ENCODE measurements at places on chromosomes 4 and X.

DNA sequence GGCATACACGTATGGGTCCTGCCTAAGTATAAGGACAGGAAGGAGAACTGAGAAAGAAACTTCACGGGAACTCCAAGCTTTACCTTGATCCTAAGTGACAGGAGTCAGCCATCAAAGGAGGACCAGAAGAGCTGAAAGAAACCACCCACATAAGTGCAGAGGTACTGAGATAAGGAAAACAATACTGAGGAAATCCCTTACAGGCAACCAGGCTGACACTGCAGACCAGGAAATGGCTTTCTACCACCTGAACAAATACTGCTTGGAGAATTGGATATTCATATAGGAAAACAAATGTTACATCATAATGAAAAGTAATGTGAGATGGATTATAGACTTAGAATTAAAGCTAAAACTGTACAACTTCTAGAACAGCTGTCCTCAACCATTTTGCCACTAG lies 127.0 kb downstream of the IL15 start:
- DNase-seq = no peak
- H3K4me1 ChIP-seq = no peaks in the 10 kb centered on the region
- no peak overlapping the region for H3K4me3 ChIP-seq
- no peak overlapping the region for H3K27ac ChIP-seq
- H3K36me3 ChIP-seq = no peaks in the 10 kb centered on the region

- no peaks in the 10 kb centered on the region for H3K27me3 ChIP-seq
- H3K27ac ChIP-seq = no peak overlapping the region
- no peaks in the 10 kb centered on the region for H3K4me1 ChIP-seq
- no peaks in the 10 kb centered on the region for H3K36me3 ChIP-seq
Measured at GRCh38 chr4:8123389-8123788, 35.2 kb downstream of the ABLIM2 start.

GRCh38 chr4:158068068-158068467 lies 104.8 kb downstream of the GASK1B start:
- no peak overlapping the region for H3K4me3 ChIP-seq
- H3K27ac ChIP-seq = no peak overlapping the region
- no peaks in the 10 kb centered on the region for H3K27me3 ChIP-seq
- no peak for DNase-seq
- no peaks in the 10 kb centered on the region for H3K4me1 ChIP-seq
- H3K36me3 ChIP-seq = no peaks in the 10 kb centered on the region

DNA sequence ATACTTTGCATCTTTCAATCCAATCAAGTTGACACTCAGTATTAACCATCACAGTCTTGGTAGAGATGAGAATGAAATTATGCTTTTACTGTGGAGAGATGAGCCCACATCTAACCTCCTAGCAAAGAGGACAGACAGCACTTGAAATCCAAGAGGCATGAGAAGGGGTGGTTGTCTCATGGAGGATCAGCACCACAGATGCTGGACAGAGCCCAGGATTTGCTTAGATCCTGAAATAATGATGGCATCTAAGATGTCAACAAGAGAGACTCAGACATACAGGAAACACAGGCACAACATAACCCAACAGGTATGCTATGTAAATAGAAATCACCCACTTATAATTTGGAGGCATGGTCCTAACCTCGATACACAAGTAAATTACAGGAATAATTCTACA lies 74.3 kb upstream of the VCX2 start:
- no peaks in the 10 kb centered on the region for H3K27me3 ChIP-seq
- no peaks in the 10 kb centered on the region for H3K4me1 ChIP-seq

- peaks cover 2% of the 10 kb centered on the region for H3K4me1 ChIP-seq
- H3K4me3 ChIP-seq = peak overlapping the region; percentile 92
- H3K36me3 ChIP-seq = no peaks in the 10 kb centered on the region
- DNase-seq = no peak
- no peaks in the 10 kb centered on the region for H3K27me3 ChIP-seq
Measured at GRCh38 chrX:123964156-123964834, 2.8 kb downstream of the STAG2 start.

- H3K36me3 ChIP-seq = no peaks in the 10 kb centered on the region
- H3K27ac ChIP-seq = peak overlapping the region; percentile 47
- H3K4me3 ChIP-seq = no peak overlapping the region
- H3K27me3 ChIP-seq = peaks cover 2% of the 10 kb centered on the region
- H3K4me1 ChIP-seq = peaks cover 25% of the 10 kb centered on the region
Measured at GRCh38 chrX:13077168-13077567, 32.7 kb upstream of the FAM9C start.

GRCh38 chrX:50920132-50920531 lies 9.6 kb downstream of the BMP15 start:
- peaks cover 3% of the 10 kb centered on the region for H3K27me3 ChIP-seq
- H3K27ac ChIP-seq = no peak overlapping the region
- H3K4me3 ChIP-seq = no peak overlapping the region

DNA sequence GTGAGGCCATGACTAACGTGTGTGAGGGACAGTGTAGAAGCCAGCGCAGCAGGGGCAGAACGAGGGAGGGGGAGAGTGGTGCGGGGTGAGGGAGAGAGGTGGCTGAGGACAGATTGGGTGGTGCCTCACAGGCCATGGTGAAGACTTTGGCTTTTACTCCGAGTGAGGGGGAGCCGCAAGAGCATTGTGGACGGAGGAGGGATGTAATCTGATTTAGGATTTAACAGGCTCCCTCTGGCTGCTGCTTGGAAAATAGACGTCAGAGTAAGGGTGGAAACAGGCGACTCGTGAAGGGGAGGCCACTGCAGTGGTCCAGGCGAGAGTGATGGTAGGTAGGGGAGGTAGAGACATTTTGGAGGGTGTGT lies 13.0 kb downstream of the PPP1R3F start:
- no peak overlapping the region for H3K27ac ChIP-seq
- no peaks in the 10 kb centered on the region for H3K36me3 ChIP-seq
- no peak for DNase-seq
- H3K4me3 ChIP-seq = no peak overlapping the region
- peaks cover 4% of the 10 kb centered on the region for H3K4me1 ChIP-seq

DNA sequence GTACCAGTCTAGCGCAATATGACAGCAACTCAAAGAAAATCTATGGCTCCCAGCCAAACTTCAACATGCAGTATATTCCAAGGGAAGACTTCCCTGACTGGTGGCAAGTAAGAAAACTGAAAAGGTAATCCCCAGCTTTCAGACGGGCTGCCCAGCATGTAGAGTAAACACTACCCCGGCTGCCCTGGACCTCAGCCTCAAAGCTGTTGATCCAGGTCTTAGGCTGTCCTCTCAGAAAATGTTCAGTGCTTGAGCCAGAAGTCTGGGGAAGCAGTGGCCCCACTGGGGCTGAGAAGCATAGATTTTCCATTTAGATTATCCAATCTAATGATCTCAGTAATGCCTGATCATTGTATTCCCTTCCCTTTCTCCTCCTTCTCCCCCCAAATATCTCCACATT lies 21.9 kb downstream of the BMX start:
- H3K4me1 ChIP-seq = no peaks in the 10 kb centered on the region
- H3K4me3 ChIP-seq = no peak overlapping the region
- H3K36me3 ChIP-seq = no peaks in the 10 kb centered on the region

- no peaks in the 10 kb centered on the region for H3K36me3 ChIP-seq
- no peaks in the 10 kb centered on the region for H3K27me3 ChIP-seq
- H3K4me1 ChIP-seq = no peaks in the 10 kb centered on the region
- no peak for DNase-seq
- no peak overlapping the region for H3K4me3 ChIP-seq
Measured at GRCh38 chrX:128975745-128976144, 547.5 kb downstream of the SMARCA1 start.

DNA sequence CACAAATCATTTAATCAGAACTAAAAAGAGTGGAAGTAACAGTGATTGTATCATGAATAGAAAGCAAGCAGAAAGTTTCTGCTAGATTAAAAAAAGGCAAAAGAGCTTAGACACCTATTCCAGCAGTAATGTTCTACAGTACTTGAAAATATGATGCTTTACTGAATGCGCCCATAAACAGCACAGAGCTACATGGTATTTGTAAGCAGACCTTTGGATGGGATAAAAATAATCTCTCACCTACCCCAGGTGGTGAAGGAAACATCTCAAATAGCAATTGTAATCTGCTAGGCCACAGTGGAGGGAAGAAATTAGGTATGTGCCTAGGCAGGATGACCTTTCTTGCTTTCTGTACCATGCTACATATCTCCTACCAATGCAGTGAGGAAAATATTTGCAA lies 280.9 kb upstream of the PRKX start:
- no peak overlapping the region for H3K27ac ChIP-seq
- no peaks in the 10 kb centered on the region for H3K4me1 ChIP-seq
- H3K27me3 ChIP-seq = no peaks in the 10 kb centered on the region
- no peak overlapping the region for H3K4me3 ChIP-seq
- no peaks in the 10 kb centered on the region for H3K36me3 ChIP-seq
- DNase-seq = no peak

GRCh38 chrX:2516623-2517022 lies 15.8 kb upstream of the DHRSX start:
- no peak for DNase-seq
- H3K4me3 ChIP-seq = no peak overlapping the region
- no peaks in the 10 kb centered on the region for H3K36me3 ChIP-seq
- H3K27me3 ChIP-seq = no peaks in the 10 kb centered on the region

DNA sequence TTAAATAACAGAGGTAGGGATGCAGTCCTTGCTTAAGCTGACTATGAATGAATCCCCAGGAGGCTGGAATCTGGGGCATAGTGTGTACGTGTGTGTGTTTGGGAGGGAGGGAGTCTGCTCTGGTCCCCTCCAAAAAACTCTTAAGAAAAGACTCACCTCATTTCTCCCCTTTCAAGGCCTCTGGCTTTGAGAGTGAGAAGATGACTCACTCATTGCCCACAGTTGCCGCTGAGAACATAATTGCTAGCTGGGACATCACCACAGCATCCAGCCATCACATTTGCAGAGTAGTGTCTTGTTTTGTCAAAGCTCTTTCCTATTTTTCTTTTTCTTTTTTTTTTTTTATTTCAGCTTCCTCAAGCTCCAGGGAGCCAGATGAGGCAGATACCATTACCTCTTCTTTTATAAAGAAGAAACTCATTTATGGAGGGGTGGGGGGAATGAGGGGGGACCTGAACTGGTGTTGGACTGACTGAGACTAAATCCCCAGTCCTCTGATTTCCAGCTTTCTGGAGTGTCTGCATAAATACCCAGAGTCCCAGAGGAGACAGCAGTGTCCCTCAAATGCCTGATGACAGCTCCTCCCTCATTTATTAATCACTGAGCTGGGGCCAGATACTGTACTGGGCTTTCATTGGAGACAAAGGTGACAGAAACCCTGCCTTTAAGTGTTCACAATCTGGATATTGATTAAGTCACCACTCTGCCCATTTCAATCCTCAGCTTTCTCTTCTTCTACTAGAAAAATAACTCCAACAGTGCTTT lies 61.9 kb upstream of the LAS1L start:
- H3K4me1 ChIP-seq = peaks cover 32% of the 10 kb centered on the region
- DNase-seq = peak; percentile 42
- no peak overlapping the region for H3K4me3 ChIP-seq
- H3K27ac ChIP-seq = peak overlapping the region; percentile 79

DNA sequence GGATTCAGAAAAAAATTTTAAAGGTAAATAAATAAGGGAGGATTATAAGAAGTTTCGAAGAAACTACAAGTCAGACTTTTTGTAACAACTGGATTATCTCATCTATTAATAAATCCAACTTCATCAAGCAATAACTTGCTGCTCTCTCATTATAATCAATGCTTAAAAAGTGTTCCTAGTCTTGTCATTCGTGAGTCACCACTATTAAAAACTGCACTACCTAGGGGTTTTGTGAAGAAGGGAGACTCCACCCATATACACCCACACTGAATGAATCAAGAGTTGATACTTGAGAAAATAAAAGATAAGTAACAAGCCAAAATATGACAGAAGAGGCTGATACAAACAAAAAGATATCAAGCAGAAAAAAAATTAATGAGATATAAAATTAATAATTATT lies 360.5 kb downstream of the ZNF674 start:
- no peaks in the 10 kb centered on the region for H3K27me3 ChIP-seq
- DNase-seq = no peak
- H3K4me3 ChIP-seq = no peak overlapping the region
- H3K27ac ChIP-seq = no peak overlapping the region

- H3K4me1 ChIP-seq = no peaks in the 10 kb centered on the region
- no peaks in the 10 kb centered on the region for H3K27me3 ChIP-seq
- DNase-seq = no peak
- H3K27ac ChIP-seq = no peak overlapping the region
- H3K4me3 ChIP-seq = no peak overlapping the region
- H3K36me3 ChIP-seq = no peaks in the 10 kb centered on the region
Measured at GRCh38 chr4:138367942-138368341, 125.8 kb upstream of the SLC7A11 start.

DNA sequence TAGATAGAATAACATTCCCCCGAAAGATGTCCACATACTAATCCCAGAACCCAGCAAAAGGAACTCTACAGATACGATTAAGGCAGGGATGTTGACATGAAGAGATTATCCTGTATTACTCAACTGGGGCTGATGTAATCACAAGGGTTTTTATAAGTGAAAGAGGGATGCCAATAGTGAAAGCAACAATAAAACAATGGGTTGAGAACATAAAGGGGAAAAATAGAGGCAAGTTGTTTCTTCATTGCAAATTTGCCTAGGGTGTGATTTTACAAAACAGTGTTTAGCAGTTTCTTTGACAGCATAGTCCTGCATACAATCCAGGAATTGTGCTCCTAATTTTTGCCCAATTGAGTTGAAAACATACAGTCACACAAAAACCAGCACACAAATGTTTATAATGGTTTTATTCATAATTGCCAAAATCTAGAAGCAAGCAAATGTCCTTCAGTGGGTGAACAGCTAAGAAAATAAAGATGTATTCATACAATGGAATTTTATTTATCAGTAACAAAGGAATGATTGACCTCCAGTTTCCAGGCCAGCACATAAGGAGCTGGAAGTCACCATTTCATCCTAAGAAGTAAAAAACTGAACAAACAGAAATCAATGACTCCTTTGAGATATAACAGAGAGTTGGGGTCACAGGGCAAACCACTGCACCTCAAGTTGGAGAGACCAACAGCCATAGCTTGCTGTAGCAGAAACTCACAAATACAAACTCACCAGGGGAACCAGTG lies 107.2 kb downstream of the CENPC start:
- no peak overlapping the region for H3K27ac ChIP-seq
- no peak overlapping the region for H3K4me3 ChIP-seq
- DNase-seq = no peak
- no peaks in the 10 kb centered on the region for H3K36me3 ChIP-seq

GRCh38 chrX:66675541-66675940 lies 36.7 kb upstream of the EDA2R start:
- no peak for DNase-seq
- H3K27ac ChIP-seq = no peak overlapping the region
- H3K27me3 ChIP-seq = no peaks in the 10 kb centered on the region
- H3K4me3 ChIP-seq = no peak overlapping the region

DNA sequence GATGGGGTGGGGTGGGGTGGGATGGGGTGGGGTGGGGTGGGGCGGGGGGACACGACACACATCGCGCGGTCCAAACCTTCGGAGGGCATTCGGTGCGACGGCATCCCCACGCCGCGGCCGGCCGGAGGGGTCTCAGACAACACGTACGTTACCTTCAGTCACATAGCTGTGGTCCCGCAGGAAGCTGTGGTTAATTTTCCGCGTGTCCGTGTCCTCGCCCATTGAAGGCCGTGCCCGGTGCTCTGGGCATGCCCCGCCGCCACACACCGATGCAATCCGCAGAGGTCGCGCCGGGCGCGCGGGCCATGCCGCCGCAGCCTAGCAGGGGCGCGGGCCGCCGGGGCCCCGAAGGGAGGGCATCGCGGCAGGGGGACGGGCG lies 417 bp downstream of the PPP2R2C start:
- H3K4me1 ChIP-seq = peaks cover 9% of the 10 kb centered on the region
- H3K36me3 ChIP-seq = no peaks in the 10 kb centered on the region
- no peak overlapping the region for H3K4me3 ChIP-seq
- H3K27ac ChIP-seq = no peak overlapping the region
- H3K27me3 ChIP-seq = peaks cover 20% of the 10 kb centered on the region

Data from effector memory CD4-positive, alpha-beta T cell (primary cell).